Renal cortex interstitium (tissue), 15 donors: ENCODE measurements at places on chromosomes 7 and 10.

GRCh38 chr10:48456808-48457761 lies 147.8 kb downstream of the ARHGAP22 start:
- no peak for DNase-seq

GRCh38 chr7:112105584-112106530 lies 100.3 kb downstream of the DOCK4 start:
- DNase-seq: no peak

DNA sequence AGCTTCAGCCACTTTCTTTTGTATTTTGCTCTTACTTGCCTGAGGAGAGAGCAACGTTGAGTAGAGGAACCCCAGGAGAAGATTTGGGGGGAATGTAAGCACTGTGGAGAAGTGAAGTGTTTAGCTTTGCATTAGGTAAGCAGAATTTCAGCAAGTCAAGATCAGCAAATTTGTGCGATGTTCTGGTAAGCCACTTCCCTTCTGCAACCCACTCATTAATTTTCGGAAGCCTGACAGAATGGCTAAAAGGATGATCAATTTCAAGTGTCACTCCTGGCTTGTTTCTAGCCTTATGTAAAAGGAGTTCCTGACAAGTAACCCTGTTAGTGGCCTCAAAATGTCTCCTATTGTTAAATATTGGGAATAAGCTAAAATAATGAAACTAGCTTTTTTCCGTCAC lies 48.5 kb upstream of the NXPH1 start:
- DNase-seq: no peak

DNA sequence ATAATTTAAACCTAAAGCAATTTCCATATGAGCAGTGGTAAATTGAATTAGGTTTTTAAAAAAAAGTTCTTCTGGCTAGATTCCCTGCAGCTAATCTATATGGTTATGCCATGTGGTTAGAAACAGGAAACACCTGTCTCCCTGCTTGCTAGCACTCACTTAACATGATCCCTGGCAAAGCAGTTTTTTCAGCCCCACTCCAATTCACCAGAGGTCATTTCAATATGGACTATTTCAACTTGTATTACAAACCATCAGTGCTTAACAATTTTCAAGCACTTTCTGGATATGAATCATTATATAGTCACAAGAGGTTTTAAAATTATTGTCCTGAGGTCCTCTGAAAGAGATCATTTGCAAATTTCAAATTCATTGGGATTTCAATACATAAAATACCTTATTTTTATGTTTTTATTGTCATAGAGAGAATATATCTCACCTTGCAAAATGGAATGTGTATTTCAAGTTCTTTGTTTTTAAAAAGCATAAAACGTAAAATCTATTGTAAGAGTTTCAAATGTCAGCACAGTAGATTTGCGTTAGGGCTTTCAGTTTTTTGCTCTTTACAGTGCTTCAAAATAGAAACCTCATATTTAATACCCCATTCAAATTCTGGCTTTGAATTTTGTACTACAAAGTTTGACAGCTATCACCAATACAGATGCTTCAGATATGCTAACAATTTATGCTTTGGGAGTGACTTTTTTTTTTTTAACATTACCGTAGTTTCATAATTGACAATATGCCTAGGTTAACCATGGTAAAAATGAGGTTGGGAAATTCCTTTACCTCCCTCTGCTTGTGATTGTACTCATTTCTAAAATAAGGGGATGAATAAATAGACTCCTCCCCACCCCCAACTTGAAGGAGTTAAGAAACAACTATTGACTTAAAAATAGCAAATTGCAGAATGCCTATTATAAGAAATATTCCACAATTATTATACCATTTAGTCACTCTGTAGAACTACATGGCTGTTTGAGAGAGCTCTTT lies 117.5 kb upstream of the HGF start:
- DNase-seq: no peak

DNA sequence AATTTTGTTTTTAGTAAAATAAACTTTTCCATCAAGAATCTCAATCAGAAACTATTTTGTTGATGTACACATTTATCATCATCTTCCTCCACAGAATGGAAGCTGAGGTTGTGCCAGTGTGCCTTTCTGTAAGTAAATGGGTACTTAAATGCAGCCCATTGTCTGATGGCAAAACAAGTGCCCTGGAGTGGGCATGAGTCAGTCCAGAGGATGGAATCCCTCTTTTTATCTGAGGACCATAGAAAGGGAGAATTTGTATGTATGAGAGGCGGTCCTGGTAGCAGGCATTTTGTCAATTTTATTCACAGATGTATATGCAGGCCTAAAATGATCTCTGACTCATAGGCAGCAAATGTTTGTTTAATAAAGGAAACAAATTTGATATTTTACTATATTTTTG lies 102.1 kb upstream of the MAGI2 start:
- DNase-seq: no peak

DNA sequence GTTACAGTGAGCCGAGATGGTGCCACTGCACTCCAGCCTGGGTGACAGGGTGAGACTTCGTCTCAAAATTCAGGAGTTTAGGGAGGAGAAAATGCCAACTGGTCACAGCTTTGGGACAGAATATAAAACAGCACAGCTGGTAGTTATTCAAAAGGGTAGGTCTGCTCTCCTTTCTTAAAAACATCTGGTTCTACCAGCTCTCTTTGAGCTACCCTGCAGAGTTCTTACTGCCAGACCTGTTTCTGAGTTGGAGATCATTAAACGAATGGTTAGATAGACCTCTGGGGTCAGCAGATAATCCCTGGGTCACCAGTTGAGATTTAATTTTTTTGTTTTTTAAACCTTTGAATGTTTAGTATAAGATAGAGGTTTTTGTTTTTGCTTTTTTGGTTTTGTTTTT lies 52.6 kb downstream of the MCU start:
- no peak for DNase-seq

- DNase-seq: no peak
Measured at GRCh38 chr10:63430091-63430998, 35.4 kb downstream of the JMJD1C start.

DNA sequence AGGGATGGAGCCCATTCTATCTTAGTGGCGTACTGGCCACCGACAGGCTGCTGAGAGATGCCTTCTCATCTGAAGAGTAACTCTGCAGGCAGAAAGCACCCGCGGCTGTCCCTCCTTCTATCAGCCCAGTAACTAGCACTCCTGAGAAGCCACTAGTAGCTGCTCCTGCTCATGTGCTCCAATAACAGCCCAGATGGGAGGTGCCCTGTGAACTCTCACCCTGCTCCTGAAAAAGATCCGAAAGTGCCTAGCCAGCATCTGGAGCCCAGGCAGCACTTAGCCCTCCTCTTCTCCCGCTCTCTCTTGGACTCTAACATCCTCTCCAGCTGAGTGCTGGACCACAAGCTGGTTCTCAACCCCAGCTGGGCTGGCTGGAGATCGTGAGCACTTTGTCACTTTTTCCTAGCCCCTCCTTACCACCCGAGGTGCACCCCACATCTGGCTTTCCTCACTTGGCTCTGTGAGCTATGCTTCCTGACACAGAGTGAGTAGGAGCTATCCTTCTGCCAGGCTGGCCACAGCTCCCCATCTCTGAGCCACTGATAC lies 239.2 kb downstream of the GRID1 start:
- no peak for DNase-seq

DNA sequence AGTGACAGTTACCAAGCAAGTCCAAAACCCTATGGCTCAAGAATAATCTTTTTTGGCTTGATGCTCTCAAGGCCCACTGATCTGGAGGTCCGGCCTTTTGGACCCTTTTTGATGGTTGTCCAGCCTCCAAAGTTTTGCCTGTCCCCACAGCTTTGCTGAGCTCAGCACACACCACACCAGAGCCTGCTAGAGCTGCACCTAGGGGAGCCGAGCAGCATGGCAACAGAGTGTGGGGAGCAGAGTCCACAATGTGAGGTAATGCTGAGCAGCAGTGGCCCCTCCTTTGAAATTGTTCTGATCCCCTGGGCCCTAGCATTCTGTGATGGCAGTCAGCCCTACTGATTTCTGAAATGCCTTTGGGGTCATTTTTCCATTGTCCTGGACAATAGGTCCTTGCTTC lies 9.3 kb downstream of the GIMAP7 start:
- no peak for DNase-seq

DNA sequence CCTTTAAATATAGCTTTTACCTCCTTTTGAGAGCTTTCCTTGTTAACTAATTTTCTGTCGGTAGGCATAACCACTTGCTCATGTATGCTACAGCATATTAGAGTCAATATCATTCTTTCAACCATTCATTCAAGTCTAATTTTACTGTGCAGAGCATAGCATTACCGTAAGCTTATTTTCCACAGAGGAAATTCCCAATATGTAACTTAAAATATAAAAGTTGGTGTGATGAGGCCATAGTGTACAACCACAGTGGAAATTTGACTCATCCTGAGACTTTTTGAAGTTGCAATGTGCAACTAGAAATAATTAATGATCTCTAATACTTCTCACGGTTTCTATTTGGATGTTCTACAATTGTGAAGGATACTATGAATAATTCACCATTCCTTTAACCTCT lies 80.6 kb upstream of the KLF6 start:
- no peak for DNase-seq

DNA sequence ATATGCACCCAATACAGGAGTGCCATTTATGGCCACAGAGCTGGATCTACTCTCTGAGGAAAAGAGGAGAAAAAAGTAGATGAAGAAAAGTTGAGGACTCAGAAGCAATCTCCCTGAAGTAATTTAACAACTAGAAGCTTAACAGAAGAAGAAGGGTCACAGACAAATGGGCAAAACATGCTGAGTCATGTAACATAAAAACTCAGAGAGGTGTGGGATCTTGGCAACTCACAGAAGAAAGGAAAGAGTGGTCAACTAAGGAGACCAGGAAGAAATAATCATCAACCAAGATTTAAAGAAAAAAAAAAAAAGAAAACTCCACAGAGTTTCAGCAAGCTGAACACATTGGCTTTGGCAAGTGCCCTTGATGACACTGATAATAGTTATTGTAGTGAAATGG lies 51.8 kb upstream of the BET1 start:
- no peak for DNase-seq

DNA sequence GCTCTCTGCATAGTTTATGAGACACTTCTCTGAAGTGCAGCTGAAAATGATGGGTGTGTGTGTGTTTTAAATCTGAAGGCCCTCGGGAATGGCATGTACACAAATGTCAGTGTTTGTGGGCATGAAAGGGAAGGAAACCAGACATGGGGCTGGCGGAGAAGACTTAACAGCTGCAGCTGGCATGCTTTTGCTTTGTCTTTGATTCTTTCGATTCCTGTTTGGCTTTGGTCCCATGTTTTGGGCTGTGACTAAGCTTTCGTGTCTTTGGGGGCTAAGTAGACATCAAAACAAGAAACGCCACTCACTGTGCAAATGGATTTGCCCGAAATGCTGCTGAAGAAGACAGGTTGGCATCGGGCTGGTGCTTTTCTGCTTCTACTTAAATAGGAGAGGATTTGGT lies 179.3 kb downstream of the PFKFB3 start:
- DNase-seq: no peak

- DNase-seq: no peak
Measured at GRCh38 chr7:71860572-71860971, 551.6 kb downstream of the CALN1 start.

DNA sequence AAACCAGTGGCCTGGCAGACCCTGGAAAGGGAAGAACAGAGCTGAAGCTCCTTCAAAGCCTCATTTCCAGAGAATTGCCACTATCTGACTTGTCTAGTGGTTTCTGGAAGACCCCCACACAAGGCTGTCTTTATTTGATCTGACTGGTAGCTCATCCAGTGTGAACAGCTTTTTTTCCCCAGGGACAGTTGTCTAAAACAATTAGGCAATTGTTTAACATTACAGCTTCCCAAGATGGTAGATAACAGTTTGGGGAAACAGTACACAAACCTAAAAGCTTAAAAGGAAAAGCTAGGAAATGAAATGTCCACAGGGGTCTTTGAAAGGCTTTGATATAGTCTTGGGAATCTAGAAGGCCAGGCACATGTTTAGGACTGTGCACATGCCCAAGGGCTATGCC lies 203.4 kb upstream of the CTBP2 start:
- no peak for DNase-seq

DNA sequence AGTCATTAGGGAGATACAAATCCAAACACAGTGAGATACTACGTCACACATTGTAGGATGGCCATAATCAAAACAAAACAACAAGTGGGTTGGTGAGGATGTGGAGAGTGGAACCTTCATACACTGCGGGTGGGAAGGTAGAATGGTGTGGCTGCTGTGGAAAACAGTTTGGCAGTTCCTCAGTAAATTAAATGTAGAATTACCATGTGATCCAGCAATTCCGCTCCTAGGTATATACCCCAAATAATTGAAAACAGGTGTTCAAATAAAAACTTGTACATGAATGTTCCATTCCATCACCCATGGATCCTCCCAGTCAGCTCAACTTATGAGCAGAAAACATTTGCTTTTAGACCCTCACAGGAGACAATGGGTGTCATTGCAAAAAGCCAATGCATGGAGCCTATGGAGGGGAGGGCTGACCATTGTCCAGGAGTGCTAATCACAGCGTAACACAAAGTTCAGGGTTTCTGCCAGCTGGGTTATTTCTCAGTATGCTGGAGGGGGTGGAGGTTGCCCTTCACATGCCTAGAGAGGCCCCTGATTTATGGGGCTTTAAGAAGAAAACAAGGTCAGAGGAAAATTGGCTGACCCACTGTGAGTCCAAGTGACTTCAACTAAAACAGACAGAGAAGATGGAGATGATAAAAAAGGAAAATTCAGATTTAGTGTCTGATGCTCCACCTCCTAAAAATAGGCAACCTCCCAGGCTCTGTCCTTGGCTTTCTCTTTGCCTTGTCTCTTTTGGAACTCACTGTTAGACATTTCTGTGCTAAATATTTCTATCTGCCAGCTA lies 124.1 kb downstream of the WDR11 start:
- no peak for DNase-seq

DNA sequence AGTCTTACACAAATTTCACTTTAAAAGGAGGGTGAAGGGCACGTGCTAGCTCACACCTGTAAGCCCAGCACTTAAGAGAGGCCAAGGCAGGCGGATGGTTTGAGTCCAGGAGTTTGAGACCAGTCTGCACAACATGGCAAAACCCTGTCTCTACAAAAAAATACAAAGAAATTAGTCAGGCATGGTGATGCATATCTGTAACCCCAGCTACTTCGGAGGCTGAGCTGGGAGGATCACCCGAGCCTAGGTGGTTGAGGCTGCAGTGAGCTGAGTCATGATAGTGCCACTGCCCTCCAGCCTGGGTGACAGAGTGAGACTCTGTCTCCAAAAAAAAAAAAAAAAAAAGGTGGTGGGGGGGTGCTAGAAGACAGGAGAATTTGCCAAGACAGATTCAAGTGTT lies 237.3 kb upstream of the KLF14 start:
- no peak for DNase-seq

DNA sequence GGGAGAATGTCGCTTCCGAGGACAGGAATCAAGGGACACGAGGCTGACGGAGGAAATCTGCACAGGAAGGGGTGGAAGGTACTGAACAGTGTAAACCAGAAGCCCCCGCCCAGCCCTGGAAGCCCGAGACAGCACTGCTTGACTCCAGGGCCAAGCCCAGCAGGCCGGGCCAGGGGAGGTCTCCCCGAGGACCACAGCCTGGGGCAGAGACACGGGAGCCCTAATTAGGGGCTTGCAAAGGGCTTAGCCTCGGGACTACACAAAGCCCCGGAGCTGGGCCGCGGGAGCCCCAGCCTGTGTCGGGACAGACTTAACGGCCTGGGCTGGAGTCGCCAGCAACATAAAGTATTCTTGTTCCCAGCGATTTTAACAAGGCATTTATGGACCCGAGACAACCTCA lies 50.8 kb downstream of the OAT start:
- DNase-seq: no peak
